MCF 10A (cell line): ENCODE measurements at places on chromosomes 7 and 10. TPM values are rescaled to one million over a fixed set of nuclear protein-coding genes. Genes with fewer than 3 reads are reported as not detected.

OGDH gene
- 75.1 and 91.1 TPM in 2 replicates for total RNA-seq

PLCE1 gene
- 0.22 and 0.23 TPM in 2 replicates for total RNA-seq

TMEM176A gene
- total RNA-seq, result not detected in 2 replicates

FAM107B gene
- 32.1 and 41.3 TPM in 2 replicates for total RNA-seq

ZMIZ1 gene
- total RNA-seq, result 15.5 and 20.3 TPM in 2 replicates

BLOC1S2 gene
- total RNA-seq, result 86.7 and 98.4 TPM in 2 replicates

EGR2 gene
- 0.25 and 1.0 TPM in 2 replicates for total RNA-seq

C10orf67 gene
- 0.15 and 0.21 TPM in 2 replicates for total RNA-seq

CALN1 gene
- not detected in 2 replicates for total RNA-seq

TMEM178B gene
- 0.02 TPM in 1 of 2 replicates, not detected in the other for total RNA-seq

BICC1 gene
- 7.9 and 15.6 TPM in 2 replicates for total RNA-seq

CYP2C19 gene
- total RNA-seq, result not detected in 2 replicates
